Progenitor cell of endocrine pancreas (in vitro differentiated cells): ENCODE measurements at places on chromosomes 2 and 18. TPM values are rescaled to one million over a fixed set of nuclear protein-coding genes. Genes with fewer than 3 reads are reported as not detected.

DNA sequence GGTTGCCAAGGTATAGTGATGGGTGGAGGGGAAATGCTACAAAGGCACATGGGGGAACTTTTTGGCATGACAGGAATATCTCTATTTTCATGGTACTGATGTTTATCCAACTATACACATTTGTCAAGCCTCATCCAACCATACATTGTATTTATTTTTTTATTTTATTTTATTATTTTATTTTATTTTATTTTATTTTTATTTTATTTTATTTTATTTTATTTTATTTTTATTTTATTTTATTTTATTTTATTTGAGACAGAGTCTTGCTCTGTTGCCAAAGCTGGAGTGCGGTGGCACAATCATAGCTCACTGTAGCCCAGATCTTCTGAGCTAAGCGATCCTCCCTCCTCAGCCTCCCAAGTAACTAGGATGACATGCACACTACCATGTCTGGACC, 219.1 kb downstream of the ZRANB3 start:
- H3K27me3 ChIP-seq: no peaks in the 10 kb centered on the region
- peaks cover 5% of the 10 kb centered on the region for H3K36me3 ChIP-seq
- no peaks in the 10 kb centered on the region for H3K4me1 ChIP-seq
- no peak for DNase-seq
- no peak overlapping the region for H3K27ac ChIP-seq
- H3K4me3 ChIP-seq: no peak overlapping the region

- H3K4me1 ChIP-seq: peaks cover 9% of the 10 kb centered on the region
- no peaks in the 10 kb centered on the region for H3K36me3 ChIP-seq
- no peak overlapping the region for H3K4me3 ChIP-seq
- no peak for DNase-seq
- no peak overlapping the region for H3K27ac ChIP-seq
- peaks cover 32% of the 10 kb centered on the region for H3K27me3 ChIP-seq
Measured at GRCh38 chr2:104213758-104214157, 640.2 kb upstream of the POU3F3 start.

DNA sequence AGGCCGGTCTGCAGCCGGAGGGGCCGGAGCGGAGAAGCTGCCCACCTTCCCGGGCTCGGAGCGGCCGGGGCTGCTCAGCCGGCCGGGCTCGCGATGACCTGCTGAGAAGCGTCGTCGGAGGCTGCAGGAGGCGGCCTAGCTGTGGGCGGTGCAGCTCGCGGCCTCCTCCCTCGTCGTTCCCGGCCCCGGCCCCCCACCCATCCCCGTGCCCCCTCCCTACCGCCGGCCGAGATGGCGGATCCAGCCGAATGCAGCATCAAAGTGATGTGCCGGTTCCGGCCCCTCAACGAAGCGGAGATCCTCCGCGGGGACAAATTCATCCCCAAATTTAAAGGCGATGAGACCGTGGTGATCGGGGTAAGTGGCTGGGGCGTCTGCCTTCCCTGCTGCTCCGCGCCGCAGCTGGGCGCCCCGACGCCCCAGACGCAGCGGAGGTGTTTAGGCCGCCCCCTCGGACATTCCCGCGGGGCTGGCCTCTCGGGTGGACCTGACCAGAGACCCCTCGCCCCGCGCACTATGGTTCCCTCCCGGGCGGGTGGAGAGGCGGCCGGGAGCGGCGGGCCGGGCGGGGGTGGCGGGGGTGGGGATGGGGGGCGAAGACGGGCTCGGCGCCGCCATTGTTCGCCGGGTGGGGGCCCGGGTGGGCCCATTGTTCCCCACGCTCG, 492 bp downstream of the KIF5C start:
- H3K36me3 ChIP-seq: peaks cover 2% of the 10 kb centered on the region
- H3K4me3 ChIP-seq: peak overlapping the region; percentile 83
- no peak for DNase-seq
- H3K27ac ChIP-seq: no peak overlapping the region
- peaks cover 10% of the 10 kb centered on the region for H3K4me1 ChIP-seq

GRCh38 chr2:55865096-55865835, 58.3 kb downstream of the EFEMP1 start:
- H3K27me3 ChIP-seq: no peaks in the 10 kb centered on the region
- peak overlapping the region; percentile 84 for H3K27ac ChIP-seq
- H3K4me3 ChIP-seq: no peak overlapping the region
- H3K4me1 ChIP-seq: peaks cover 7% of the 10 kb centered on the region

GRCh38 chr2:61689568-61689967, 151.4 kb upstream of the XPO1 start:
- no peaks in the 10 kb centered on the region for H3K27me3 ChIP-seq
- no peak overlapping the region for H3K27ac ChIP-seq
- no peak overlapping the region for H3K4me3 ChIP-seq
- DNase-seq: no peak

- peaks cover 23% of the 10 kb centered on the region for H3K4me1 ChIP-seq
- peaks cover 1% of the 10 kb centered on the region for H3K36me3 ChIP-seq
- no peak for DNase-seq
- H3K27me3 ChIP-seq: no peaks in the 10 kb centered on the region
Measured at GRCh38 chr18:79684283-79684631, 4.7 kb downstream of the CTDP1 start.

DNA sequence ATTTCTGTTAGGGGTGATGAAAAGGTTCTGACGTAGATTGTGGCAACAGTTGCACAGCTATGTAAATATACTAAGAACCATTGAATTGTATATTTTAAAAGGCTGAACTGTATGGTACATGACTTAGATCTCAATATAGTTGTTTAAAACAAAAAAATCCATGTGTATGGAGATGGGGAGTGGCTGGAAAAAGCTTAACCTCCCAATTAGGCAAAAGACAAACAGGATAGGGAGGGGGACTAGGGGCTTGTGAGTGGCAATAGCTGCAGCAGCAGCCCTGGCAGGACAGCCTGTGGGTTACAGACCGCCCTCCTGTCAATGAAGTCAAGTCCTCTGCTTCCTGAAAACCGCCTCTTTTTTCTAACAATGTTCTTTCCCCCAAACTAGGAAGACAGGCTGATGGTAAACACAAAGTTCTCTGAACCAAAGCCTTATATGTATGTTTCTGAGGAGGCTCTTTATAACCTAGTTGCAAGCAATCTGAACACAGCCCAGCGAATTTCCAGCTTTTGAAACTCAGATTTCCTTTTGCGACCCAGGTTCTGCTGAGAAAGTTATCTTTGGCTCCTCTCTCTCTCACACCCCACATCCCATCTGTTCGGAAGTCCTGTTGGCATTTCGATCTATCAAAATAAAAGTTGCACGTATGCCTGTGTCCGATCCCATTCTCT, 10.3 kb downstream of the ATP8B1 start:
- peaks cover 46% of the 10 kb centered on the region for H3K4me1 ChIP-seq
- DNase-seq: no peak
- peaks cover 2% of the 10 kb centered on the region for H3K36me3 ChIP-seq

DNA sequence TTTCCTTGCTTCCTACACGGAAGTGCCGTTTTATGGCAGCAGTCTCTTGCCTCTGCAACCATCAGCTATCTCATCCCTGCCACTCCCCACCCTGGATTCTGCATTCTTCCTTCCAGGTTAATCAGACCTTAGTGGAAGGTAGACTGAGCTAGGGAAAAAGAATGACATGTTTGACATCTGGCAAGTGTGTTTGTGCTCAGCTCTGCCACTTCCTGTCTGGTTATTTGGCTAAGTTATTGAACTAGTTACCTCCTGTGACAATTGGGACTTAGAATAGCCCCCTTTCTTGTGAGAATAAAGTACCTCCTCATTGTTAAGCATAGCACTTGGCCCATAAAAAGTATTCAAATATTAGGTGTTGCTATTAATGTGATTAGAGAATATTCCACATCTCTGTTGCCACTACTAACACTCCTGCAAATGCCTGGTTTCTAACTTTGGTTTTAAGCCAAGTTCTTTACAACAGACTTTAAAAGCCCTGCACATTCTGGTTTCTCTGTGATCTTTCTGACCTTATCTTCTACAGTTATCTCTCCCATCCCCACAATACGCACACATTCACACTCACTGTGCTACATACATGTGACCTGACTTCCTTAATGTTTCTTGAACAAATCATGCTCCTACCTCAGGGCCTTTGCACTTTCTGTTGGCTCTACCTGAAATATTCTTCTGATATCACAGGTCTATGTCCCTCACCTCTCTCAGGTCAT, 10.8 kb upstream of the MAPRE2 start:
- no peak for DNase-seq
- no peaks in the 10 kb centered on the region for H3K27me3 ChIP-seq
- H3K4me3 ChIP-seq: no peak overlapping the region
- no peaks in the 10 kb centered on the region for H3K36me3 ChIP-seq
- H3K27ac ChIP-seq: peak overlapping the region; percentile 9

DNA sequence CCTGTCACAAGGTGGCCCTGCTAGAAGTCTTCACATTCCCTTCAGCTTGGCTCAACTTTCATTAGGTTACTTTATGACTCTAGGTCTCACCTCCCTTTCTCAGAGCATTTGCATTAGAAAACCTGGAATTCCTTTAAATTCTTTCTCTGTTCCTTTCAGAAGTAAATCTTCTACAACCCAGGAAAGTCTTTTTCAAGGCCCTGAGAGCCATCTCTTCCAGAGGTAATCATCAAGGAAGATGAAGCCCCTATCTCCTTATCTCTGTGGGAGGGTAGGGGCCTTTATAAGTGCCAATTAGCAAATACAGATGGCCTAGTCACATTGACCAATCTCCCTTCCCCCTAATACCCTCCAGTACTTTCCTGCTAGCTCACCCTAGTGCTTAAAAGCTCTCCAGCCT, 848.0 kb upstream of the FAM98A start:
- no peaks in the 10 kb centered on the region for H3K36me3 ChIP-seq
- H3K4me3 ChIP-seq: no peak overlapping the region
- DNase-seq: no peak
- peaks cover 3% of the 10 kb centered on the region for H3K27me3 ChIP-seq

- H3K27ac ChIP-seq: no peak overlapping the region
- no peaks in the 10 kb centered on the region for H3K27me3 ChIP-seq
- DNase-seq: no peak
- H3K4me3 ChIP-seq: no peak overlapping the region
- peaks cover 8% of the 10 kb centered on the region for H3K4me1 ChIP-seq
Measured at GRCh38 chr2:211479536-211480150, 923.2 kb downstream of the CPS1 start.

DNA sequence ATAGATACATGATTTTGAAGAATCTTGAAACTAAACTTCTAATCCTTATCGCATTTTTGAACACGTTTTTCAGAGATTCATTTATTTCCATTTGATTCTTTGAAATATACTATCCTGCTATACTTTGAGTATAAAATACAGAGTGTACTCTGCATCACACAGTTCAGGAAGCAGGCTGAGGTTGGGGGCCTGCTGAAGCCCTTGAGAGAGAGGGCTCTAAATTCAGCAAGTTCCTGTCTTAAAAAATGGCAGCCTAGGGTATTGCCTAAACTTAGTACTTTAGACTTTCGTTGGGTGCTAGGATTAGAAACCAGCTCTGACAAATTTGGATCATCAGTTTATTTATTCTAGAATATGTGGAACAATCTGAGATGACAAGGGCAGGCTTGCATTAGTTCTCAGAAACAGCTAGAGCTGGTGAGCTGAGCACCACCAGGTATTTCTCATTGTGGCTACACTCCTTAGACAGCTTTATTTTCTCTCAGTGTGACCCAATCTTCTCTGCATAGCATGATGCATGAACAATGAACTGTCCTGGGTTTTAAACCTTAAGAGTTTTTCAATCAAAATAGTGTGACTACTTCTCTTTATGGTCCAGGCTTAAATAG, 49.1 kb downstream of the TFPI start:
- no peak overlapping the region for H3K27ac ChIP-seq
- peaks cover 27% of the 10 kb centered on the region for H3K4me1 ChIP-seq
- DNase-seq: no peak
- H3K4me3 ChIP-seq: no peak overlapping the region
- H3K27me3 ChIP-seq: no peaks in the 10 kb centered on the region

- H3K4me1 ChIP-seq: no peaks in the 10 kb centered on the region
- H3K4me3 ChIP-seq: no peak overlapping the region
- H3K27me3 ChIP-seq: no peaks in the 10 kb centered on the region
- DNase-seq: no peak
- H3K27ac ChIP-seq: no peak overlapping the region
- H3K36me3 ChIP-seq: no peaks in the 10 kb centered on the region
Measured at GRCh38 chr18:10565835-10566234, 40.0 kb downstream of the NAPG start.

- no peaks in the 10 kb centered on the region for H3K4me1 ChIP-seq
- no peak for DNase-seq
- H3K27me3 ChIP-seq: no peaks in the 10 kb centered on the region
- no peaks in the 10 kb centered on the region for H3K36me3 ChIP-seq
- no peak overlapping the region for H3K4me3 ChIP-seq
- H3K27ac ChIP-seq: peak overlapping the region; percentile 2
Measured at GRCh38 chr2:134564549-134564948, 154.3 kb downstream of the TMEM163 start.

GRCh38 chr2:112821682-112822081, 14.9 kb downstream of the IL1B start:
- H3K4me3 ChIP-seq: no peak overlapping the region
- H3K27ac ChIP-seq: no peak overlapping the region
- no peaks in the 10 kb centered on the region for H3K36me3 ChIP-seq

DNA sequence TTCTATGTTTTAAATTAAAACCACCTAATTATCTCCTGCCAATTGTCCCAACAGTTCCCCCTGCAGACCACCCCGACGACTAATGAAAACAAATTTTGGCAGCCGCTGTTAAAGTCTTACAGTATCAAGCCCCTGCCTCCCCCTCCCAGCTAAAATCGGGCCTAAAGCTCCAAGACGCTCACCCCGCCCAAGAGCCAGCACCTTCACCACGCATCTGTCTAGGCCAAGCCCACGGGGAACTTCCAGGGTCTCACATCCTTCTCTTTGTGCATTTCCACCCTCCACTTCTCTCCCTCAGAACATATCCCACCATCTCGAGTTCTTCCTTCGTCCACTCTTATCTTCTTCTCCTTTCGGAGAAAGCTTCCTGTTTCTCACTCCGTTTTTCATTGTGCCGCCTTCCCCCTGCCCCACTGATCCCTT, 445 bp downstream of the PRPF40A start:
- peak overlapping the region; percentile 100 for H3K27ac ChIP-seq
- peaks cover 12% of the 10 kb centered on the region for H3K36me3 ChIP-seq
- DNase-seq: no peak
- H3K4me3 ChIP-seq: peak overlapping the region; percentile 92
- H3K4me1 ChIP-seq: peaks cover 30% of the 10 kb centered on the region
- no peaks in the 10 kb centered on the region for H3K27me3 ChIP-seq

GRCh38 chr2:55862246-55862645, 61.3 kb downstream of the EFEMP1 start:
- peaks cover 3% of the 10 kb centered on the region for H3K36me3 ChIP-seq
- no peak overlapping the region for H3K4me3 ChIP-seq
- no peak for DNase-seq
- H3K27ac ChIP-seq: peak overlapping the region; percentile 20

TNFAIP6 gene
- not detected in 2 replicates for total RNA-seq

TCF7L1 gene
- 57.2 and 62.7 TPM in 2 replicates for total RNA-seq

LPIN1 gene
- 18.3 and 23.5 TPM in 2 replicates for total RNA-seq

APCDD1 gene
- total RNA-seq: 9.7 and 10.9 TPM in 2 replicates

SNORC gene
- 1.8 and 2.8 TPM in 2 replicates for total RNA-seq
